ENCODE measurements at places on chromosomes 6 and 20.

GRCh38 chr6:47133230-47134000 is 91.3 kb upstream of the ADGRF1 start:
- no peak for DNase-seq

- DNase-seq = no peak
Observed at GRCh38 chr20:21708738-21709534, 3.5 kb downstream of the PAX1 start.

DNA sequence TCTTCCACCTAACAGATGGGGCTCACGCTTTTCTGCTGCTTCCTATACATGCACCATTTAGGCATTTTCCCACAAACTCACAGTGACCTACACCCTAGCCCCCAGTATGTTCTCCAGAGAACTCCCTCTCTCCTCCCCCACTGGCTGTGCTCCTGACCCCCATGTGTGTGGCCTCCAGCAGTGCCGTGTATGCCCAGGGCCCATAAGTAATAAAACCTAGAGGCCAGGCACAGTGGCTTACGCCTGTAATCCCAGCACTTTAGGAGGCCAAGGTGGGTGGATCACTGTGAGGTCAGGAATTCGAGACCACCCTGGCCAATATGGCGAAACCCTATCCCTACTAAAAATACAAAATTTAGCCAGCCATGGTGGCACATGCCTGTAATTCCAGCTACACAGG is 54.7 kb upstream of the NXT1 start:
- DNase-seq = no peak

DNA sequence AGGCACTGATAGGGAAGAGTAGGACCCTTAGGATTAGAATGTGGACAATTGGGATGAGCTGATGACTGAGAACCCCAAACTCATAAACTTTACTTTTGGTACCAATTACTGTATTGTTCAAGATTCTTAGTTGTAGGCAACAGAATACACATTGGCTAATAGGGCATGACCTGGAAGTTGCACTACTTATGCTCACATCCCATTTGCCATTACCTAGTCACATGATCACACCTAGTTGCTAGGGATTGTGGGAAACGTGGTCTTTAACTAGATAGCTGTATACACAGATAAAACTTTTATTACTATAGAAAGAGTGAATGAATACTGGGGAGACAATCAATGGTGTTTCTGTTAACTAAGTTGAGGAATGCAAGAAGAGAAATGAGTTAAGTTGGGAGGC is 113.4 kb upstream of the AKIRIN2 start:
- DNase-seq = no peak

GRCh38 chr20:8855315-8855714 is 213.6 kb upstream of the PLCB4 start:
- no peak for DNase-seq

GRCh38 chr20:33407251-33407650 is 5.9 kb upstream of the CDK5RAP1 start:
- DNase-seq = no peak

- no peak for DNase-seq
Observed at GRCh38 chr6:110329348-110329713, 28.8 kb downstream of the METTL24 start.

GRCh38 chr6:120357447-120357846 is 976.8 kb downstream of the TBC1D32 start:
- no peak for DNase-seq

DNA sequence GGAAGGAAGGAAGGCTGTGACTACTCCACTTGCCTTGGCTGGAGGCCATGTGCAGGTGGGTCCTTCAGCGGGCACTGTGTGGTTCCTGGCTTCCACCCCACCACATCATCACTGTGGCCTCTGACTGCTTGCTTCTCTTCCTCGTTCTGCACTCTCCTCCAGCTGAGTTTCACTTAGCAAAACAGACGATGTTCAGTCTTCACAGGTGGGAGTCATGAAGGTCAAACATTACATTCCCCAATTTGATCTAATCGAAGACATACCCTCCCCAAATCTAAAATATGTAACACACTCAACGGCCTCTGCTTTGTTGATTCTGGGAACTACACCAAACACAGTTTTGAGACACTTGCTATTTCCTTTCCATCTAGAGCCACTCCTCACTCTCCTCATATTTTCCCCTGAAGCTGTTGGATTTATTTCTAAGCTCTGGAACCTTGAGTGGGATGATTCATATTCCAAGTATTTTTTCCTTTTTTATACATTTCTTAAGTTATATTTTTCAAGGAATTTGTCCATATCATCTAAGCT is 132.5 kb upstream of the FOXA2 start:
- DNase-seq = no peak

- no peak for DNase-seq
Observed at GRCh38 chr6:31114970-31115849, 610 bp downstream of the PSORS1C1 start.

DNA sequence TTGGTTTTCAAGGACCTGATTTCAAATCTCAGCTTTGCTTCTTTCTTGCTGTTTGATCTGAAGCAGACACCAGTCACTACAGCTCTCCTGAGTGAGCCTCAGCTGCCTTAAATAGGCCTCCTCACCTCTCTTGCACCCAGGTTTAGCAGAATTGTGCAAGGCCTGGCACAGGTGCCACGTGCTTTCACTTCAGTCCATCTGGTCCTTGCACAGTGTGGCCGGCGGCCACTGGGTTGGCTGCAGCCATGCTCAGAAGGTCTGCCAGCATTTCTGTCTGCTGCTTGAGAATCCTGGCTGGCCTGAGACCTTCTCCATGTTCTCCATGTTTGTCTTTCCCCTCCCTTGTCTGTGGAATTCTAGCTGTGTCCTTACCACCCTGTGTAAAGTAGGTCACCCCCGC is 14.5 kb upstream of the DAAM2 start:
- DNase-seq = no peak

DNA sequence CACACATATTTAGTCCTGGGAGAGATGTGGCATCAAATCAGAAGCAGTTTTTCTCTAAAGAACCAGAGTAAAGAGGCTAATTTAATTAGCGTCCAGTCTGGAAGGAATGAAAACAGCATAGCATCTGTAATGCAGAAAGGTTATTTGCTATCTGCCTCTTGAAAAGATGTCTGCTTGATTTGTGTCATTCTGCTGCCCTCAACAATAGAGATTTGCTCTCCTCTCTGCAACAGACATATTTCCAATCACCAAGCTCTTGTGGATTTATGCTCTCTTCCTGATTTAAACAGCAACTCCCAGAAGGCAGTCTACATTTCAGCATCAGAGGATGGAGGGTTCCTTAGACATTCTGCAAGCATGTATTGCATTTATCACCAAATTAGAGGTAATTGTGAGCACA is 53.5 kb upstream of the AKAP12 start:
- DNase-seq = no peak

- no peak for DNase-seq
Observed at GRCh38 chr20:19074356-19074755, 138.1 kb upstream of the SLC24A3 start.

DNA sequence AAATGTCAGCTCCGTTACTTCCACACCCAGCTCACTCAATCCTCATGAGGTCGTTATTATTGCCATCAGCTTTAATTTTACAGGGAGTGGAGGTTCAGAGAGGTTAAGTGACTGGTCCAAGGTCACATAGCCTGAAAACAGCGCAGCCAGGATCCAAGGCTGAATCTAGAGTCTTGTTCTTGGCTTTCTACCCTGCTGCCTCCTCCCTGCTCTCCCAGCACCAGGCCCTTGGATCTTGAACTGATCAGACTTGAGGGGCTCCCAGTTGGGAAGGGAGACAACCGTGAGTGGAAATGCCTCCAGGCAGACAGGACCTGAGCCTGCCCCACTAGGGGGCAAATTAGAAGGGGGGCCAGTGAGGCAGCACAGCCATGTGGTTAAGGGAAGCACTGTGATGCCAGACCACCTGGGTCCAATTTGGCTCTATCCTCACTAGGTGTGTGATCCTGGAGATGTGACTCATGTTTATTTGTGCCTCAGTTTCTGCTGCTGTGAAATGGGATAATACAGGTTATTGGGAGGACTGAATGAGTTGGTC is 135.6 kb upstream of the PTPN1 start:
- no peak for DNase-seq

- DNase-seq = no peak
Observed at GRCh38 chr20:43844778-43845614, 69.7 kb upstream of the TOX2 start.

DNA sequence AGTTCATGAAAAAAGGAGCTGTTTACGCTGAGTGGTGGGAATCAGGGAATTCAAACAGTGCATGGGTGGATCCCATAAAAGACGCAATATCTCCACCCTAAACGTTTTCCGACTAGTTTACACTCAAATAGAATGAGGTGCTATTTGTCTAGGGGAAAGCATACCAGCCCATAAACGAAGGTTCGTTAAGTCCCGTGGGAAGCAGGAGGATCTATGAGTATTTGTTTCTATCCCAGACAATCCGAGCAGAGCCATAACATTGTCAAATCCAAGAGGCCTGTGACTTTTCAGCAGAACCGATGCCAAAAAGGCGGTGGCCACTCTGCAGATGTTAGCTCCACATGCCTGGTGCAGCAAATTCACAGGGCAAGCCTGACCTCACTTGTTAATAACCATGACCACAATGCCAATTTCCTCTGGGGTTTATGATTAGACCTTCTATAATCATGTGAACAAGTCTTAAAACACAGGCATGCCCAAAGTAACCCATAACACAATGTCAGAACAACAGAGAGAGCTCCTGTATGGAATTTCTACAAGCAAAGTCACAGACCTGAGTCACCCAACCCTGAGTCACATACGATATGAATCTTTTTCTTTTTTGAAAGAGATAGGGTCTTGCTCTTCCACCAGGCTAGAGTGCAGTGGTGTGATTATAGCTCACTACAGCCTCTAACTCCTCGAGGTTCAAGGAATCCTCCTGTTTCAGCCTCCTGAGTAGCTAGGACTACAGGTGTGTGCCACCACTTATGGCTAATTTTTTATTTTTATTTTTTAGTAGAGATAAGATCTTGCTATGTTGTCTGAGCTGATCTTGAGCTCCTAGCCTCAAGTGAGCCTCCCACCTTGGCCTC is 123.3 kb downstream of the KIF13A start:
- no peak for DNase-seq
